Osteoblast (primary cell): ENCODE measurements at places on chromosomes 4 and X. TPM values are rescaled to one million over a fixed set of nuclear protein-coding genes. Genes with fewer than 3 reads are reported as not detected.

- DNase-seq, result no peak
Observed at GRCh38 chr4:43607400-43607799, 714.9 kb downstream of the GRXCR1 start.

- peak; percentile 50 for DNase-seq
Observed at GRCh38 chr4:23707652-23708026, 182.2 kb downstream of the PPARGC1A start.

GRCh38 chr4:108168160-108168670 is 517 bp downstream of the LEF1 start:
- DNase-seq, result peak; percentile 95

GRCh38 chr4:122873146-122873545 is 46.5 kb downstream of the FGF2 start:
- no peak for DNase-seq

GRCh38 chrX:74280759-74281158 is 23.2 kb upstream of the ZCCHC13 start:
- DNase-seq, result no peak

GRCh38 chr4:81827577-81828202 is 356.0 kb upstream of the RASGEF1B start:
- no peak for DNase-seq

DNA sequence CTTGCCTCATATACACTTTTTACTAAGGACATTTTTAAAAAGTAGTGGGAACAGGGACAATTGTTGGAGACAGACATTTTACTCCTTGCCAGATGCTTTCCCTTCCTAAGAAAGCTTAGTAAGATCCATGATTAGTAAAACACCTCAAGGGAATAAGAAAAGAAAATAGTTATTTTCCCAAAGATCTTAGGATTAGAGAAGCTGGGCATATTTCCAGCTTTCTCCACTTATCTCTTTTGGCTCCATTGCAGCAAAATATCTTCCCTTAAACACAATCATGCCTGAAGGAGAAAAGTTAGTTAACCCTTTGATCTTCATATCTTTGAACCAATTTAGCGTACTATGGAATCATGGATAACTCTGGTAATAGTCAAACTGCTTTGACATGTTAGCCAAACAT is 257.9 kb downstream of the PCDH18 start:
- peak; percentile 45 for DNase-seq

GRCh38 chr4:87268411-87268810 is 48.0 kb upstream of the KLHL8 start:
- no peak for DNase-seq

- peak; percentile 53 for DNase-seq
Observed at GRCh38 chr4:6710282-6710681, 617 bp upstream of the MRFAP1L1 start.

DNA sequence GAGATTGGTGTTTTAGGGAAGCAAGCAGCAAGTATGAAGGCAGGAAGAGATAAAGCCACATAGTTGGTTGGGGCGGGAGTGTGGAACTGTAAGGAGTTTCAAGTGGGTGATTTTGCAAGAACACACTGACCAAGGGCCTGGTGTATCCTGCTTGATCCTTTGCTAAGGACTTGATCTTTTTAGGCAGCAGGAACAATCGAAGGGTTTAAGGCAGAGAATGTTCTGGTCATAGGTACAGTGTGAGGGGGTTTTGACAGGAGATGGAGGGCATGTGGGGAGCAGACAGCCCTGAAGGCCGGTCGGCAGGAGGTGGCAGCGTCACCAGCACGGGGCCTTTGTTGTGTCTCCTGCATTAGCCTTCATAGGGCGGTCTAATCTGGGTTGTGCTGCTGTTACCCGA is 54.7 kb downstream of the FAM193A start:
- DNase-seq, result peak; percentile 32

GRCh38 chr4:83262682-83263081 is 21.9 kb downstream of the COQ2 start:
- DNase-seq, result no peak

GRCh38 chrX:150958177-150958576 is 25.0 kb upstream of the HMGB3 start:
- DNase-seq, result no peak

GRCh38 chr4:10647846-10648245 is 36.7 kb downstream of the CLNK start:
- DNase-seq, result no peak

DNA sequence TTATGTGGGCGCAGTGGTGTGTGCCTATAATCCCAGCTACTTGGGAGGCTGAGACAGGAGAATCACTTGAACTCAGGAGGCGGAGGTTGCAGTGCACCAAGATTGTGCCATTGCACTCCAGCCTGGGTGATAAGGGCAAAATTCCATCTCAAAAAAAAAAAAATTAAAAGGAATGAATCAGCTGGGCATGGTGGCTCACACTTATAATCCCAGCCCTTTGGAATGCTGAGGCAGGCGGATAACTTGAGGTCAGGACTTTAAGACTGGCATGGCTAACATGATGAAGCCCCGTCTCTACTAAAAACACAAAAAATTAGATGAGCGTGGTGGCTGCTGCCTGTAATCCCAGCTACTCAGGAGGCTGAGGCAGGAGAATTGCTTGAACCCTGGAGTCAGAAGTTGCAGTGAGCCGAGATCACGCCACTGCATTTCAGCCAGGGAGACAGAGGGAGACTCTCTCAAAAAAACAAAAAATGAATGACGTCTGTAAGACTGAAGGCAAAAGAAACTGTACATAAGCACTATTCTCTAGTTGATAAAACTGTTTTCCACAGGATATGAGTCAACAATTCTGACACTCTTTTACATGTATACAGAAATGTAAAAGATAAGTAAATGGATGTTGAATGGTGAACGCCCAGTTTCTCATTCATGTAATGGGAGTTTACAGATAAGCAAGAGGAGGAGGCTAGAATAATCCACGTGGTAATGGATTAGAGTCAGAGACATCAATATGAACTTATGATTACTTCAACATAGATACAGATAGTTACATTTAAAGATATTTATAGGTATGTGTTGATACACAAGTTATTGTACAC is 22.2 kb downstream of the CENPC start:
- DNase-seq, result no peak

DNA sequence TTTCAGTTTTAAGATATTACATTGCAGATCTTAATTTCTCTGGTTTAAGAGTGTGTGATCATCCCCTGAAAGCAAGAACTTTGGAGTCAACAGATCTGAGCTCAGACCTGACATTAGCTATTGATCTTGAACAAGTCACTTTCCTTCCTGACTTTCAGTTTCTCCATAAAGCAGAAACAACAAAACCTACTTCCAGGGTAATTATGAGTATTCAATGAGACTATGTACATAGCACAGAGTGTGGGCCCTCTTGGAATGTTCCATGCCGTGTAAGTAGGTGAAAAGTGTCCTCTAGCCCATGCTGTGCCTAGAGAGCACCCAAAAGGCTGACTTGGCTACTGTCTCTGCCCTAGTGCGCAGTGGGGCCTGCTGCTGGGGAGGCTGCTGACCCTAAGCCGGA is 188.0 kb upstream of the RPL34 start:
- DNase-seq, result no peak

GRCh38 chr4:105068516-105068915 is 78.2 kb upstream of the TET2 start:
- DNase-seq, result no peak

DNA sequence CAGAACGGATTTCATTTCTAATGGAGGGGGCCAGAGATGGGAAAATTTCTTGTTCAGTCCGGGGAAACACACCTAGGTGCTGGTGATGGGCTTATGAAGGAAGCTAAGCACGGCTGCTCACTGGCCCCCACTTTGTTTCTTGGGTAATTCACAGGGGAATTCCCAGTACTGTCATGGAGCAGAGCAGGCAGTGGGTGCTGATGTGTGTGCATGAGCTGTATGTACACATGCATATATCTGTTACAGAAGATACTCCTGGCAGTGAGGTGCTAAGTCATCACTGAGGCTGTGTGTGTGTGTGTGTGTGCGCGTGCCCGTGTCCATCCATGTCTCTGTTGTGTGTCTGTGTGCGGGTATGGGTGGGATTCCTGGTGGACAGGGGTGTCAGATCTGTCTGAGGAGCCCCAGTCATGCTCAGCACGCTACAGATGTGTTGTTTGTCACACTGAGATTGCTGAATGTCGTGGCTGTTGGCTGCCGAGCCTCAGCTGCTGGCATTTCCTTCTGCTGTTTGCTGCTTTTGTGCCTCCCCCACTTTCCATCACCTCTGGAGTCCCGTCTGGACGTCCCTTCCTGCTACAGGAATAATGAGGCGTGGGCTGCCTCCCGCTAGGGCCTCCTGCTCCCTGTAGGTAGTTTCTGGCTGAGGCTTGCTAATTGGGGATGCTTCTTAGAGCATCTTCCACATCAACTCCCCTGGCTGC is 53.3 kb downstream of the JADE1 start:
- DNase-seq, result no peak

DNA sequence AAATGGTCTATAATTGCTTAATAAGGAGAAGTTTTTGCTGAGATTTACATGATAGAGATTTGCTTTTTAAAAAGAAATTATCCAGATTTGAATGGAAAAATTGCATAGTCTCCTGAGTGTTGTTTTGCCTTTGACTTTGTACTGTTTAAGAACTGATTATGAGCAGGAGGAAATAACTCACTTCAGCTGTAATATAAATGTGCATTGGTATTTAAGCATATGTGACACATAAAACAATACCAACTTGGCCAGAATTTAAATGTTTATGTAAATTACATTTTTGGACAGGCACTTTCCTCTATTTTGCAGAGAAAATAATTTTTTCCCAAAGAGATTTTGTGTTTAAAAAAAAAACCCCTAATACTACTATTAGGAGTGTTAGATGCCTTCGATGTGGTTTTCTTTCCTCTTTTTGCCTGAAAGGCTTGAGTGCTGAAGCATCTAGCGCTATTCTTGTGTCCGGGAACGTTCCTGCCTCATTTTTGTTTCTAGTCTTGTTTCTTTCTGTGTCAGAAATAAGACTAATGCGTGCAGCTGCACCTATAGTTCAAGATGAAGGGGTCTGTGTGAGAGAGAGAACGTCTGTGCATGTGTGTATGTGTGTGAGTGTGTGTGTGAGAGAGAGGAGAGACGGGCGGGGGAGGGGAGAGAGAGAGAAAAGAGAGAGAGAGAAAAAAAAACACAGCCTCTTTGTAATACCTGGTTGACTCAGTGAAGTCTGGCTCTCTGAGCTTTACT is 60.8 kb downstream of the TBL1X start:
- DNase-seq, result no peak

GRCh38 chr4:41359836-41360213 is 103.1 kb downstream of the UCHL1 start:
- no peak for DNase-seq

DNA sequence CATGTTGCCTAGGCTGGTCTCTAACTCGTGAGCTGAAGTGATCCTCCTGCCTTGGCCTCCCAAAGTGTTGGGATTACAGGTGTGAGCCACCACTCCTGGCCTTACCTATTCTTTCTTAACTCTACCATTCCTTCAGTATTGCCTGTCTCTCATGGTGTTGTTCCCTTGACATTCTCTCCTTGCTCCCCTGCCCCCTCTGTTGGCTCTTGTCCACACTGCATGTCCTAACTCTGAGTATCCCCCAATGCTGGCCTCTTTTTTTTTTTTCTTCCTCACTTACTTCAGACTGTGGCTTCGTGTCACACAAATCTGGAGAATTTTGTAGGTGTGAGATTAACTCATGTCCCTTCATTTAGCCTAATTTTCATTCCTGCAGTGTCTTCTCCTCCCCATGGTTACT is 22.9 kb upstream of the FRMPD4 start:
- no peak for DNase-seq

GRCh38 chr4:136925203-136925602 is 607.1 kb downstream of the PCDH18 start:
- no peak for DNase-seq

GRCh38 chr4:64539234-64539849 is 130.1 kb upstream of the TECRL start:
- peak; percentile 14 for DNase-seq

DNA sequence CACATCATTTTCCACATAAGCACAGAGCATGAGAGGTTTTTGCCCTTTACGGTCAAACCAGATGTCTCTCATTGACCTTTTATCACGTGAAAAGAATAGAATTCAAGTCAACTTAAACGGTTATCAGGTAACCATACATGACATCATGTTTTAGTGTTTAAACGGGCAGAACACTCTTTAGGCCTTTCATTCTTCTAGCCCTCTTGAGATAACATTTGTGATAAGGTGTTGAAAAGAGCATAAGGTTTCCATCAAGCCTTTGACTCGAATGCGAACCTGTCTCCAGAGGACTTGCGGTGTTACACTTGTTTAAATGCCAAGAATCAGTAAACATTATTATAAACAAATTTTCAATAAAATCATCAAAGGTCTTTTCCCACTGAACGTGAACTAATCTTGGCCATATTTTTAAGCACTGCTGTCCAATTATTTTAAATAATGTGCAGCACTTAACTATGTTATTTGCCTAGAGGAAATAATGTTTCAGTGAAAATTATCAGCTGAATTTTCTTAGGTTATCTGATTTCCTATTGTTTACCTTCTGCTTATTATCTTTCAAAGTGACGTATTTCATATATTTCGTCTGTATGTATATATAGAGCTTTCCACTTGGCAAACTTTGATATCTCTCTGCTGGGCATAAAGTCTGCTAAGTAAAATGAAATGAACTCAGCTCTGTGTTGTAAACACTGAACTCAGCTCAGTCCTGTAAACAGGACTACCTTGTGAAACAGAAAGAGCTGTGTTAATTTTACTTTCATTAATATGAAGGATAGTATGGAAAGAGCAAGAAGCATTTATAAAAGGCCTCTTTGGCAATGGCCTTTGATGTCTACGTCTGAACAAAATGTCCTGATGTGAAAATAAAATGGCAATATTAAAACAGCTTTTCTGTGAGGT is 33.3 kb downstream of the TENM3 start:
- no peak for DNase-seq

GRCh38 chrX:7996414-7996813 is 69.2 kb upstream of the PNPLA4 start:
- DNase-seq, result no peak

GRCh38 chr4:54669831-54670230 is 12.1 kb downstream of the KIT start:
- DNase-seq, result no peak

GRCh38 chr4:156536661-156537060 is 434.9 kb downstream of the PDGFC start:
- DNase-seq, result no peak

DNA sequence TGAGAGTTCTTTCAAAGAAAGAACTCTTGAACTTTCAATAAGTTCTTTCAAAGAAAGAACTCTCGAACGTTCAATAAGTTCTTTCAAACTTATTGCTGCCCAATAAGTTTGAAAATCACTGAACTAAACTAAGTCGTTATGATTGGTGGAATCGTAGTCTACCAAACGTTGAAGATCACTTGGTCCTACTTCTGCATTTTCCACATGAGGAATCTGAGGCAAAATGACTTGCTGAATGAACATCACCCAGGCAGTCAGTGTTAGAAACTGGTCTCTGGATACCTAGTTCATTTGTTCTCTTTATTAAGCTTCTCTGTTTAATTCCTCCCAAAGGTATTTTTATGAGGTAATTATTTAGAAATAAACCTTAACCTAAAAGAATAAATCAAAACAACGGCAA is 7.1 kb upstream of the CNOT6L start:
- DNase-seq, result no peak

GRCh38 chr4:102172341-102172740 is 172.9 kb downstream of the SLC39A8 start:
- DNase-seq, result no peak

Gene UBE2D3
- 390 and 426 TPM in 2 replicates for total RNA-seq

Gene CCDC160
- total RNA-seq, result 0.36 and 0.59 TPM in 2 replicates

Gene CYTL1
- 0.36 and 15.3 TPM in 2 replicates for total RNA-seq

Gene CPZ
- total RNA-seq, result 21.2 and 44.5 TPM in 2 replicates

Gene SHOX
- 11.8 and 13.4 TPM in 2 replicates for total RNA-seq

Gene HUWE1
- total RNA-seq, result 108 and 116 TPM in 2 replicates

Gene RBM46
- not detected in 2 replicates for total RNA-seq

Gene NLGN3
- total RNA-seq, result 0.29 and 0.36 TPM in 2 replicates

Gene TIGD4
- 0.29 and 0.36 TPM in 2 replicates for total RNA-seq

Gene RTL3
- total RNA-seq, result under 0.01 TPM in 1 of 2 replicates, not detected in the other

Gene CNGA1
- not detected in 2 replicates for total RNA-seq

Gene PRDM8
- total RNA-seq, result 3.6 and 5.0 TPM in 2 replicates
